Pancreas (tissue), 10 donors: ENCODE measurements at places on chromosomes 12 and 14.

DNA sequence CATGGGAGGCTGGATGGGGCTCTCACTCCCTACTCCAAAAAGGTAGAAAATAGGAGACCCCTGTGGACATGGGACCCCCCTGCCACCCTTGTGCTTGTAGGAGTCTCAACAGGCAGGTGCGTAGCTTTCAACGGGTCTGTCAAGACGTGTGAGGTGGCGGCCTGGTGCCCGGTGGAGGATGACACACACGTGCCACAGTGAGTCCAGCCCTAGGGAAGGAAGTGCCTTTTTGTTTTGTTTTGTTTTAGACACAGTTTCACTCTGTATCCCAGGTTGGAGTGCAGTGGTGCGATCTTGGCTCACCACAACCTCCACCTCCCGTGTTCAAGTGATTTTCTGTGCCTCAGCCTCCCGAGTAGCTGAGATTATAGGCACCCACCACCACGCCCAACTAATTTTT lies 12.9 kb downstream of the P2RX4 start:
- DNase-seq = no peak

- DNase-seq = no peak
Observed at GRCh38 chr12:41993283-41993682, 151.4 kb downstream of the GXYLT1 start.

GRCh38 chr14:24289649-24290280 lies 9.8 kb downstream of the DHRS1 start:
- no peak for DNase-seq

DNA sequence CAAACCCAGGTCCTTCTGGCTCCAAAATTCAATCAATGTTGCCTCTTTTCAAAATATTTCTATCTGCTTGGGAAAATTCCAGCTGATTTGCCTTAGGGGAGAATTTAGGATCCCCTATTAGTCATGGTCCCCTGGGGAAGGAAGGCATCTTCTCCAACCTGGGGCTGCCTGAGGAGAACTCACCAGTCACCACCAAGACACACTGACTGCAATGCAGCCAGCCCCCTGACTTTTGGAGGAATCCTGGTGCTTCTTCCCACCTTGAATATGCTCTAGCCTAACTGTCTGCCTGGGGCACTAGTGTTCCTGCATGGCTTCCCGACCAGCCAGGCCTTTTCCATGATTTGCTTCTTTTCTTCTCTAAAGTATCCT lies 71.8 kb upstream of the BCL2L14 start:
- no peak for DNase-seq
